DMS79 (cell line): ENCODE measurements at places on chromosomes 4 and X.

- no peak for DNase-seq
Measured at GRCh38 chr4:13527192-13527980, 16.9 kb downstream of the NKX3-2 start.

GRCh38 chr4:142813388-142813787, 32.7 kb downstream of the INPP4B start:
- DNase-seq: no peak

DNA sequence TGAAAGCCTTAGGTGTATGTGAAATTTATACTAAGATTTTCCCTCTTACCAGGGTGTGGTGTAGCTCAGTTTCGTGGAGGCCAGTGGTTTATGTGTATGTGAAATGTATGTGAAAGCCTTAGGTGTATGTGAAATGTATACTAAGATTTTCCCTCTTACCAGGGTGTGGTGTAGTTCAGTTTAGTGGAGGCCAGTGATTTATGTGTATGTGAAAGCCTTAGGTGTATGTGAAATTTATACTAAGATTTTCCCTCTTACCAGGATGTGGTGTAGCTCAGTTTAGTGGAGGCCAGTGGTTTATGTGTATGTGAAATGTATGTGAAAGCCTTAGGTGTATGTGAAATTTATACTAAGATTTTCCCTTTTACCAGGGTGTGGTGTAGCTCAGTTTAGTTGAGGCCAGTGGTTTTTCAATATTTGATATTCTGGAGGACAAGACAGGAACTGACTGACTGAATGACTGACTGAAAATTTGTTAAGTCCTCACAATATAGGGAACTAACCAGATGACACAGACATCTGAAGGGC, 143.7 kb downstream of the NEXMIF start:
- DNase-seq: no peak

GRCh38 chr4:158857951-158858350, 89.1 kb downstream of the FNIP2 start:
- DNase-seq: no peak

- no peak for DNase-seq
Measured at GRCh38 chr4:7126981-7127380, 59.1 kb upstream of the GRPEL1 start.

DNA sequence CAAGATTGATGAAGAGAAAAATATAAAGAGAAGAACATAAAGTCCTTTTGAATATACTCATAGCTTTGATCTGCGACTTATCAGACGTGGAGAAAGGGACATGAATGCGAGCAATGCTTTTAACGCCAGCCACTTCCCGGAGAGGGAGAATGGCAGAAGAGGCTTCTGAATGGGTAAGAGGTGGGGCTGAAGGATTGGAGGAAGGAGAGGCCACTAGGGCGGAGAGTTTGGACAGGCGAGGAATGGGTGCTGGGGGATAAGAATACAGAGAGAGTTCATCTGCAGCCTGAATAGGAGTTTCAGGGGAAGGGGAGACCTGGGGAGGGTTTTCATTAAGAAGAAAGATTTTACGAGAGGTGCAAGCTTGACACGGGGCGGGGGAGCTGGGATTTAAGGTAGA, 2534.9 kb downstream of the PCDH7 start:
- no peak for DNase-seq

DNA sequence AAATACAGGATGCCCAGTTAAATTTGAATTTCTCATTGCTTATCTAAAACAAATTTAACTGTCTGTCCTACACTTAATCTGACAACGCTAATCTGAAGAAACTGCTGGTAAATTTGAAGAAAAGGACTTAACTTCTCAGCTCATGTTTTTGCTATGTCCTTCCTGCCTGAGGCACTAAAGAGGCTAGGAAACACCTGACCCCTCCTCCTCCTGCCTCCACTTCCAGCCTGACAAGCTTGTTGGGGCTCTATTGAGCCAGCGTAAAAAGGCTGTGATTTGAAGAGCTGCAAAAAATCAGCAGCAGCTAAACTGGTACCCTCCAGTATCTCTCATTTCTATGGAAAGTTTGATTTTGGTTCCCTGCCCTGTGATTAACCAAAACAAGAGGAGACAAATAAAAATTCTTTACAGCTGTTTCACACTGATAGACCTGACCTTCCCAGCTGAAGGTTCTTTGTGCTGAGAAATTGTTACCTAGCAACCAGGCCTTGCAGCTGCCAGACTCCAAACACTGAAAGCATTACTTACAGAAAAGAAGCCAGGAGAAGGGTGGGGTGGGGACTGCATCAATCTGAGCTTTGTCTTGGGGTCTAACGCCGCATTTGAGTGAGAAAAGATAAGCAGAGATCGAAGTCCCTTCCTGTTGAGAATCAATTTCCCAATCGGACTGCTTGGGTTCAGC, 35.0 kb downstream of the DCX start:
- peak; percentile 71 for DNase-seq

GRCh38 chr4:75683482-75684155, 10.4 kb upstream of the G3BP2 start:
- no peak for DNase-seq

DNA sequence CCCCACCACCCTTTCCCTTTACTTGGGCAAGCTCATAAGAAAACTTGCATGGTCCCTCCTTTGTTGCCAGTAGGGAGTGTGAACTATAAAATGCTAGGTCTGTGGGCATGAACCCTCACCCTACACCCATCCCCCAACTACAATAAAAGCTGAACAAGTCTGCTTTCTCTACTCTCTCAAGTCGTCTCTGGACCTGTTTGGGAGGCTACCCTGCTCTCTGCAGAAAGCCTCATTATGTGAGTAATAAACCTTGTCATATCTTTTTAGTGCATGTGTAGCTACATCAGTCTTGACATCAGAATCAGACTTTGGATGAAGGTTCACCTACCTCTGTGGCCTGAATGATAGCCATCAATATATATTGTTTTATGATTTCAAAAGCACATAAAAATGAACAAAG, 155.4 kb upstream of the FAM241A start:
- no peak for DNase-seq

GRCh38 chr4:42262701-42263490, 110.4 kb upstream of the BEND4 start:
- DNase-seq: no peak

DNA sequence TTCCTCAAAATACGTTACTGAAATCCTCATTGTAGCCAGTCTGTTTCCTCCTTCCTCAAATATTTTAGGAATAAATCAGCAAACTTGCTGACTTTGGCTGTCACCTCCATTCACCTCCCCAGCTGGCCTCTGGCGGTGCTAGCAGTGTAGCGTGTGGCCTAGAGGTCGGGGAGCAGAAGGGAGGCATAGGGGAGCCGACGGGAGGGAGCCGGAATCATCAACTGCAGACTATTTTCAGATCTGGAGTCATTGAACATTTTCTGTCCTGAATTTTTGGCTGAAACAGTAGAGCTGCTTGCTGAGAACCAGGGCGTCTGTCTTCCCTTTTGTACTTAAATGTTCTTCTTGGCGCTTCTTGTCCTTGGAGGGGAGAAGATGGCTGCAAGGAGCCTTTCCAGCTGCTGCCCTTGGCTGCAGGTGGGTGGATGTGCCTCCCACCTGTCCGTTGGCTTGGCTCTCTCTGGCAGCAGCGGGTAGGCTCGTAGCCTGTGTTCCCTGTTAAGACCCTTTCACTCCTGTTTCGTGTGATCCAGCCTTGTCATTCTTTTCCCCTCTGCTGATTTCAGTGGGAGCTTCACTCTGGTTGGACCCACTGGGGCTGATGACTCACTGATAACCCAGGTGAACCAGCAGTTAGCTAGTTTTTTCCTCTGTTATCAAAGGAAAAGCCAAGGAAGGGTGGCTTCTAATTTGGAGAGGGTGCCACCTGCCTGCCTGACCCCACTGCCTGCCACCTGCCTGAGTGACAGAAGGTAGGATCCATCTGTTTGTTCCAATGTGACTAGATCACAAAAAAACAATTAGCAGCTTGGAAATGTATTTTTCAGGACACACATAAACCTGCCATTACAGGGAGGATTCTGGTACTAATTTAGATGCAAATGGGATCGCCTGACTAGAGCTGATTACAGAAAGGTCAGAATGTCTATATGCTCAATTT, 135.9 kb downstream of the GATB start:
- DNase-seq: no peak

DNA sequence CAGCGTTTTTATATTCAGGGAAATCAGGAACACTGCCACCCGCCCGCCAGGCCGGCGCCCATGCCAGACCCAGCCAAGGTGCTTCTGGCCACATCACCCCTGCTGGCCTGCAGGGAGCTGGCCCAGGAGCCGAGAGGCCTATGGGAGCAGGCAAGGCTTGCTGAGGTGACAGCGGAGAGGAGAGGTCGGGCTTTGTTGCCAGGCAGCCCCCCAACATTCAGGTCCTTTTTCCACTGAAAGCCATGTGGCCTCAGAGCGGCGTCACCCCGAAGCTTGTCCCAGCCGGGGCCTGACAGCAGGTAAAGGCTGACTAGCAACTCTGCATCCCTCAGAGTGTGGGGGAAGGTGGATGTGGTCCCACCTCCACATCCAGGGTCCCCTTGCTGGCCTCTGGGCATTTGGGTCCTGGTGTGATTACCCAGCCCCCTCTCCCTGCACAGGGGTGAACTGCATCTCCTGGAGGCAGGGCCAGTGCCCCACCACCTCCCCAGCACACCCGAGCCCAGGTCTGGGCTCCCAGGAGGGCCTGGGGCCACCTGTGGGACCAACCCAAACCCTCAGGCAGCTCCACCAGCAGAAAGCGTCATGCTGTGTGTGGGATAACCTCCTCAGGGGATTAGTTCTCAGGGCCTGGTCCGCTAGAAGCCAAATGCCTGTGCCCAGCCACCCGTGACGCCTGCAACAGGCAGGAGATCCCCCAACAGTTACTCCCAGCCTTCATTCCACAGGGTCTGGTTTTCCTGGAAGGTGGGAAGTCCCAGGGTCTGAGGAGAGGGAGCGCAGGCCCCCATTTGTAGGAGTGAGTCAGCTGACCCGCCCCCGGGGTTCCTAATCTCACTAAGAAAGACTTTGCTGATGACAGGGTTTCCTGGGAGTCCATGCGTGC, at the start of gene PDE6B:
PDE6B (plus strand) TSS at position 869 of the 886 bp plus-strand sequence. CDS start 54 bp downstream, outside the sequence.
- no peak for DNase-seq

GRCh38 chr4:110850461-110851442, 227.9 kb upstream of the PITX2 start:
- no peak for DNase-seq

GRCh38 chr4:119510395-119511149, 118.0 kb downstream of the PDE5A start:
- no peak for DNase-seq

DNA sequence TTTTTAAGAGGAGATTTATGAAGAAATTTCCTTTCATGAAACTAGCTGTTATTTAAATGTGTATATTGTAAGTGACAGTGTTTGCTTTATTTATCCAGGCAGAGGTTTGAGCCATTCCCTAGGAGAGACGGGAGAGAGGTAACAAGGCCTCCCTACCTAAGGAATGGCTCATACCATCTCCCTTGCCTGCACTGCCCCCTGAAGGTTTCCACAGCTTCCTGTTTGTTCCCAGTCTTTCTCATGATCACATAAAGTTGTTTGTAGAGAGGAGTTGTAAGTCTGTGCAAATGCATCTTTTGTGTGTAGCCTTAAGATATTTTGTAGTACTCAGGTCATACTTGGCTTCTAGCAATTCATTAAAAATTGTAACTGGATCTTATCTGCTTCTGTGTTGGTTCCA, 1504.5 kb upstream of the PCDH10 start:
- DNase-seq: no peak

- no peak for DNase-seq
Measured at GRCh38 chr4:182190306-182190705, 52.9 kb upstream of the TENM3 start.

DNA sequence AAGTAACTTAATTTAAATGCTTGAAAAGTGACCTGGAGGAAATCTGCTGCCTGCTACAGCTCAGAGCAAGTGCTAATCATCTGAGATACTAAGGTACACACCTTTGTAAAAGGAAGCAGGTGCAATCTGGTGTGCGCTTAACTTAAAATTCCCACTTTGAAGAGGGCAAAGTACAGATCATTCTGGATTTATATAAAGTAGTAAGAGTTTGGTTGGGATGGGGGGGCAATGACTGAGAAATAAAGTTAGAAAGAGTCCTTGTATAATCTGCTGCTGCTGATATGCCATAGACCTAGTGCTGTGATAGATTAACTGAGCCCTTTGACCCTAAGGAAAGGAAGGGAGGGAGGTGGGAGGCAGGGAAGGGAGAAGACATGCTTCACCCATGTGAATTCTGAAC, 141.0 kb downstream of the MTNR1A start:
- DNase-seq: no peak

GRCh38 chr4:3746701-3747580, 19.2 kb upstream of the ADRA2C start:
- no peak for DNase-seq

- DNase-seq: no peak
Measured at GRCh38 chrX:71239781-71240180, 14.2 kb downstream of the ZMYM3 start.

- no peak for DNase-seq
Measured at GRCh38 chr4:1208970-1209704, 36.8 kb upstream of the SPON2 start.

- no peak for DNase-seq
Measured at GRCh38 chr4:38672397-38673129, 8.6 kb downstream of the KLF3 start.

DNA sequence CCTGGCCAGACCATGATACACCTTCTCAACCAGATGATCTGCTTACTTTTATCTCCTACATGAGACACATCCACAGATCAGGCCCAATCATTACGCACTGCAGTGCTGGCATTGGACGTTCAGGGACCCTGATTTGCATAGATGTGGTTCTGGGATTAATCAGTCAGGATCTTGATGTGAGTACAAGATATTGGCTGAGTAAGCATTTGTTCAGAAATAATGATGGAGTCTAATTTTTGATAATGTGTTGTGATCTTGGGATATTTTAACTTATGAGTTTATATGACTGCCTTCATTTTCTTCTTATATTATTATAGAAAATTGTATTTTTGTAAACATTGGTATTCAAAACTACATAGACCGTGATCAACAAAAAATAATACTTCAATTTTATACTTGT, 39.4 kb downstream of the SLC10A6 start:
- no peak for DNase-seq

- no peak for DNase-seq
Measured at GRCh38 chr4:103948244-103949018, 228.6 kb upstream of the TACR3 start.

DNA sequence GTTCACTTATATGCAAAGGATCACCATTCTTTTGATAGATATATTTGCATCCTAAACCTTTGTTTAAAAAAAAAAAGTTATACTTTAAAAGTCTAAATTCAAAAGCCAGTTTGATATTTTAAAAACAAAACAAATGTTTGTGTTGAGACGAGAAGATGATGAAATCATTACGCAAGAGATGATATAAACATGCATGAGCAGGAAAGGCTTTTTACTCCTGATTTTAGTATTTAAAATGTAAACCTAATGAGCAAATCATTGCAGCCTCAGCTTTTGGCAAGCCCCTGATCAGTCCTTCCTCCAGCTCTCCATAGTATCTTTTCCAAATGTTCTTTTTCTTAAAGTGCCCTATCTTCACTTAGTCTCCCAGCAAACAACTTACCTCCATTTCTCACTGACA, 115.6 kb downstream of the ARAP2 start:
- no peak for DNase-seq

DNA sequence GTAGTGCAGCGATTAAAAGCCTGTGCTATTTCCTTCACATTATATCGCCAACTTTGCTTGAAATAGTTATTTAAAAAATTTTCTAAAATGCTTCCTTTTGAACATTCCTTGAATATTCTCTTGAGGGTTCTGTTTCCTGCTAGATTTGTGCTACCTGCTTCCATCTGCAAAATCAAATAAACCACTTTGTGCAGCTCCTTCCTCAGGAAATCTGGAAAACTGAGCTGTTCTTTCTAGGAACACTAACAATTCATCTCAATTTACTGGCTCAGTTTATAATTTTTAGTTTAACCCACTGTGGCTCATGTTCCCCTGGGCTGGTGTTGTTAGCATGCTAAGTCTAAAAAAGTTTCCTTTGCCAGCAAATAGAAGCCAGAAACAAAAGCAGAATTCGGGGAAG, 88.1 kb upstream of the LCORL start:
- no peak for DNase-seq
